Stomach (tissue), 19 donors: ENCODE measurements at places on chromosomes 5 and 9. TPM values are rescaled to one million over a fixed set of nuclear protein-coding genes. Genes with fewer than 3 reads are reported as not detected.

- no peaks in the 10 kb centered on the region for H3K36me3 ChIP-seq
- H3K27ac ChIP-seq = no peak overlapping the region
- DNase-seq = no peak
- H3K4me1 ChIP-seq = peaks cover 4% of the 10 kb centered on the region
- no peaks in the 10 kb centered on the region for H3K27me3 ChIP-seq
Observed at GRCh38 chr5:6194906-6195612, 183.3 kb downstream of the MED10 start.

Gene CDHR2
- 13.4 TPM for total RNA-seq

- H3K4me1 ChIP-seq = peaks cover 21% of the 10 kb centered on the region
- DNase-seq = no peak
- H3K27me3 ChIP-seq = no peaks in the 10 kb centered on the region
- peaks cover 74% of the 10 kb centered on the region for H3K36me3 ChIP-seq
- H3K27ac ChIP-seq = no peak overlapping the region
Observed at GRCh38 chr9:99143655-99144054, 38.7 kb downstream of the TGFBR1 start.

DNA sequence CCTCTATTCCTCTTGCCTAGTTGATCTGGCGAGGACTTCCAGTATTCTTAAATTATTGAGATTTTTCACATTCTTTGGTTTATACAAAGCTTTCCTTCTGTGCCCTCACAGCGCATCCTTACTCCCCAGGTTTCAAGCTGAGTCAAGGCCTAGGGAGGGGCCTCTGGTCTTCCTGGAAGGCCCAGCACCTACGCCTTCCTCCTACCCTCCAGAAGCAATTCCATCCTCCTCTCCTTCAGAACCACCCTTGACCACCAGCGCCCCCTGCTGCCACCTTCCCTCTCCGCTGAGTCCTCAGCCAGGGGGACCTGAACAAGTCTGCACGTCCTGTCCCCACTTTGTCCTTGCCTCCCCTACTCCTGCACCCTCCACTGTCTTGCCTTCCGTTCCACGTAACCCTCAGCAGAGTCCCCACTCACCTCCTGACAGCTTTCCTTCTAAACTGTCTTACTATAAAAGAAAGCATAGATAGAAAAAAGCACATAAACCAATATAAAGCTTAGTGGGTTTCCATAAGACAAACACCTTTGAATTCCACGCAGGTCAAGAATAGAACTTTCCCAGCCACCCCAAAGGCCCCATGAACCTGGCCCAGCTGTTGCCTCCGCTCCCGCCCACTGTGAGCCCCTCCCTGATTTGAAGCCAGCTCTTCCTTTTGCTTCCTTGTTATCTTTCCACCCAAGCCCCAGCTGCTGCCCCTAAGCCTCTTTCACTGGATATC lies 63.0 kb upstream of the CTSL start:
- no peaks in the 10 kb centered on the region for H3K4me1 ChIP-seq

Gene FOXE1
- total RNA-seq = not detected

Gene PKD2L2
- not detected for total RNA-seq

DNA sequence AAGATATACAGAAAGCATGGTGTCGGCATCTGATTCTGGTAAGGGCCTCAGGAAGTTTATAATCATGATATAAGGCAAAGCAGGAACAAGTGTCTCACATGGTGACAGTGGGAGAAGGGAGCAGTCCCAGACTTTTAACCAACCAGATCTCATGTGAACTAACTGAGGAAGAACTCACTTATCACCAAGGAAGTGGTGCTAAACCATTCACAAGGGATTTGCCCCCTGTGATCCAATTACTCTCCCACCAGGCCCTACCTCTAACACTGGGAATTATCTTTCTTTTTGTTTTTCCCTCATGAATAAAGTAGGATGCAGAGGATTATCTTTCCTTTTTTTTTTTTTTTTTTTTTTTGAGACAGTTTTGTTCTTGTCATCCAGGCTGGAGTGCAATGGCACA lies 123.4 kb upstream of the LRRTM2 start:
- no peak overlapping the region for H3K4me3 ChIP-seq
- H3K4me1 ChIP-seq = no peaks in the 10 kb centered on the region
- peaks cover 14% of the 10 kb centered on the region for H3K36me3 ChIP-seq
- no peak overlapping the region for H3K27ac ChIP-seq

DNA sequence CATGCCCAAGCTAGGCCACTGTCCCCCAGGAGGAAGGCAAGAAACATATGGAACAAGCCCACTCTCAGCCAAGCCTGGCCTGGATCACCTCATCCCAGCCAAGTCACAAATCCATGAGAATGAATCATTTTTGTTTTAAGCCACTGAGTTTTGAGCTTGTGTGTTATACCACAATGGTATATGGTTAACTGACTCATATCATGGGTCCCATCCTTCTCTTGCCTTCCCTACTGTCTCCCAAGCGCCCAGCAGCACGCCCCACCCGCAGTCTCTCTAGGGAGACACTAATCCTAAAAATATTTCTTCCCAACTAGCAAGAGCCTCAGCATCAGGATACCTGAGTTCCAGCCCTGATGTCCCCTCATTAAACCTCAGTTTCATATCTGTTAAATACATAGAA lies 248.1 kb downstream of the CDK5RAP2 start:
- DNase-seq = no peak
- no peaks in the 10 kb centered on the region for H3K27me3 ChIP-seq
- H3K36me3 ChIP-seq = no peaks in the 10 kb centered on the region
- no peak overlapping the region for H3K27ac ChIP-seq
- no peak overlapping the region for H3K4me3 ChIP-seq

GRCh38 chr5:173035904-173036707 lies 20.0 kb upstream of the CREBRF start:
- peaks cover 20% of the 10 kb centered on the region for H3K36me3 ChIP-seq
- peaks cover 17% of the 10 kb centered on the region for H3K4me1 ChIP-seq
- H3K27me3 ChIP-seq = no peaks in the 10 kb centered on the region
- DNase-seq = no peak
- H3K27ac ChIP-seq = peak overlapping the region; percentile 78

DNA sequence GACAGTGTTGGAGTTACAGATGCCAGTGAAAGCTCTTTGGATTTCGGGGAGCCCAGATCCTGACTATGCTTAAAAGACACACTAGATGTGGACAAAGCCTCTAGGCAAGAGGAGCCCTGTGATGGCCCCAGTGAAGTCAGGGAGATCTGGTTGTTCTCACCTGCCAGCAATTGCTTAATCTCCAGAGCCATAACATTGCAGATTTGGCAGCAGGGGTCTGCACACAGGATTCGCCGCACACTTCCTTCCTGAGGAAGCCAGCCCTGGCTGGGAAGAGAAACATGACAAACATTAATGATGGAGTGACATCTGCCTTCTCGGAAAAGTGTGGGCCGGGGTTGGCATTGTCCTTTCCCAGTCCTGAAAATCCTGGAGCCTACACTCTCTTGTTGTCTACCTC lies 65.2 kb upstream of the PHF24 start:
- no peak overlapping the region for H3K4me3 ChIP-seq
- H3K27ac ChIP-seq = no peak overlapping the region
- H3K36me3 ChIP-seq = no peaks in the 10 kb centered on the region

- DNase-seq = no peak
- no peak within 1 kb of the TSS for H3K27ac ChIP-seq
- peak within 1 kb of the TSS; percentile 44 for H3K4me3 ChIP-seq
- no peaks in the 10 kb centered on the region for H3K36me3 ChIP-seq
- peaks cover 22% of the 10 kb centered on the region for H3K4me1 ChIP-seq
Observed at GRCh38 chr9:35618325-35618727, at the start of gene CD72. Gene CD72 (minus strand): TSS chr9:35618413. CDS start chr9:35618303, 110 bp downstream.

DNA sequence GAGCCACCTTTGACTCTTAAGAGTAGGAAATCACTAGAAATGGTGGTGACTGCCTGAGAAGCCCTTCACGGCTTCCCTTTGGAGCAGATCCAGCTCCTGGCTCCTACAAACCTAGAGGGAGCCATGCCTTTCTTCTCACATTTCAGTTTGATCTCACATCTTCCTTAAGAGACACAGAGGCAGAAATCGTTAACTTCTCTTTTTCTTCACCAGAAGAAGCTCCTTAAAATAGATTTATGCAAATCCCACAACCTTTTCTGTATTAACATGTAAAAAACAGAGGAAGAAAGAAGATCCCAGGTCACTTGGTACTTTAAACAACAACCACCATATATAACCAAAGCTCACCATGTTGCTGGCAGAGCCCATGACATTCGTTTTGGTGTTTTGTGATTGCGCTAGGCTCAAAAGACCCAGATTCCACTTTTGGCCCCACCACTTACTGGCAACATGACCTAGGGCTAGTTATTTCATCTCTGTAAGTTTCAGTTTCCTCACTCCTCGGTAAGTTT lies 29.6 kb downstream of the PAX5 start:
- no peaks in the 10 kb centered on the region for H3K36me3 ChIP-seq
- H3K4me1 ChIP-seq = peaks cover 8% of the 10 kb centered on the region
- H3K4me3 ChIP-seq = no peak overlapping the region

DNA sequence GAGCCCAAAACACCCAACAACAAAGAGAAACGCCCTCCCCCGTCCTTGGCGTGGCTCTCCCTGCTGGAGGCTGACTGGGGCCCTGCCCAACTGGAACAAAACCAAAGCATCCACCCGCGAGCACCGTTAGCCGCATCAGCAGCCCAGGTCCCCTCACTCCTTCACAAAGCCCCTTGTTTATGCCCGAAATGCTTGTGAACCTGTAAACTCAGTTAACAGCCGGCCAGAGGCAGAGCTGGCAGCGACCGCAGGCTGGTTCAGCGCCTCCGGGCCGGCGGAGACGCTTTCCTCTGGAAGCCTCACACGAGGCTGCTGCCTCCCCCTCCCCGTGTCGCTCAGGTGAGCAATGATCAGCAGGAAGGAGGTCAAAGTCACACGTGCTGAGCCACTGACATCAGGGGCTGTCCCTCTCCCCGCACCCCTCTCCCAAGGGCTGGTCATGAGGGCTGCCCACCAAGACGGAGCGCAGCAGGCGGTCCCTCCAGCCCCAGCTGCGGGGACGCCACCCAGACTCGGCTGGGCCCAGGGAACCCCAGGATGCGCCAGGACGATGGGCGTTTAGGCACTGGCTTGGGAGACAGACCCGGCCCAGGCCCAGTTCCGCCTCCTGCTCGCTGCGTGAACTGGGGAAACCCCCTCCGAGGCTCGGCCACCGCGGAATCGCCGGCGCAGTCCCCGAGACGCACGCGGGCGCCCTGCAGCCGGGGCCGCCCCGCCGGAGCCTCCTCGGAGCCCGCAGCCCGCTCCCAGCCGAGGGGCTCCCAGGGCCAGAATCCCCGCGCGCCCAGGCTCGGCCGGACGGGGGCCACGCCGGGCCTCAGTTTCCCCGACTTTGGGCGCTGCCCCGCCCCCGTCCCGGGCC lies 563 bp downstream of the SNAPC4 start:
- H3K4me1 ChIP-seq = peaks cover 12% of the 10 kb centered on the region
- H3K4me3 ChIP-seq = peak overlapping the region; percentile 71
- no peaks in the 10 kb centered on the region for H3K27me3 ChIP-seq
- no peak overlapping the region for H3K27ac ChIP-seq
- peak; percentile 46 for DNase-seq
- peaks cover 73% of the 10 kb centered on the region for H3K36me3 ChIP-seq

DNA sequence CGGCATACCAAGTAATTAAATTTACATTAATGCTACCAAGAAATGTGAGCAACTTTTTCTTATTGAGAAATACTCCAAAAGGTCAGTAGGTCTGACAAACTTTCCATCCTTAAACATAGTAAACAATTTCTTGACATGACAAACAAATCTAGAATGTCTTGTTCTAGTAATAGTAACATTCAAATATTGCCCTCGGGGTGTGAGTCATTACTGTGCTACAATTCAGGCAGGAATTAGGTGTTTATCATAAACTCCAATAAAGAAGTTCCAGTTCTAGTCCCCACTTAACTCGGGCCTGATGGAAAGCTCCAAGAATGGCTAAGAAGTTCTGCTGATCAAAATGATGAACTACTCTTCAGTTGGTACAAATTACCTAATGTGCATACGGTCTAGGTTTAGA lies 235.6 kb upstream of the TUSC1 start:
- H3K36me3 ChIP-seq = no peaks in the 10 kb centered on the region
- no peak overlapping the region for H3K27ac ChIP-seq
- no peak overlapping the region for H3K4me3 ChIP-seq
- no peak for DNase-seq

- no peak overlapping the region for H3K27ac ChIP-seq
- H3K4me3 ChIP-seq = no peak overlapping the region
- H3K36me3 ChIP-seq = no peaks in the 10 kb centered on the region
Observed at GRCh38 chr9:4760122-4760521, 19.1 kb upstream of the AK3 start.

Gene C9orf78
- 18.7 TPM for total RNA-seq

Gene PCDHGC5
- 2.0 TPM for total RNA-seq

DNA sequence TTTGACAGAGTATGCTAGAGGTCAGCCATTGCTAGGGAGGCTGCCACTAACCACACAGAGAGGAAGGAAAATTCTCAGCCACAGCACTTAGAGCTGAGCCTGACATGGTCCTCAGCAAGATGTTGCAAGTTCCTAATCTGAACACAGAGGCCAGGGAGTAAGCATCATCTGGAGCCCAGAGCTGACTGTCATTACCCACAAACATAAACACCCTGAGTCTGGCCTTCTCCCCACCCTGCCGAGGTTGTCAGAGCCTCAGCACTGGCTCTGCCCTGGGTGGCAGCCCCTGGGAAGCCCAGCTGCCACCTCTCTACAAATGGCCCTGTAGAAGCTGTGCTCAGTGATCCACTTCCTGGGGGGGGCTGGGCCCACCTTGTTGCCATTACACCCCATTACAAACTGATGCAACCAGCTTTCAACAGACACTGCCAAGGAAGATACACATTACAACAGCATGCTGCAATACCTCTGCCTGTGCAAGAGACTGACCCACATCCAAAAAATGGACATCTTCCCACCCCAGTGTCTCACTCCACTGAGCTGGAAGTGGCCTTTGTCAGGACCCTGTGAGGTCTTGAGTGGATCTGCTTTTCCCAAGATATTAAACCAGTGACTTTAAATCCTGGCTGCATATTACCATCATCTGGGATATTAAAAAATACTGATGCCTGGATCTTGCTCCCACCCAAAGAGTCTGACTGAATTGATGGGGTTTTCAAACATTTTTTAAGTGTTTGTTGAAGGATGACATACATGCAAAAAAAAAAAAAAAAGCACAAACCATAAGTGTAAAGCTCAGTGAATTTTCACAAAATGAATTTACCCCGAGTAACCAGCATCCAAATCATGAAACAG lies 33.0 kb downstream of the IRF1 start:
- peaks cover 7% of the 10 kb centered on the region for H3K36me3 ChIP-seq
- peak overlapping the region; percentile 78 for H3K27ac ChIP-seq
- no peak overlapping the region for H3K4me3 ChIP-seq
- DNase-seq = no peak

DNA sequence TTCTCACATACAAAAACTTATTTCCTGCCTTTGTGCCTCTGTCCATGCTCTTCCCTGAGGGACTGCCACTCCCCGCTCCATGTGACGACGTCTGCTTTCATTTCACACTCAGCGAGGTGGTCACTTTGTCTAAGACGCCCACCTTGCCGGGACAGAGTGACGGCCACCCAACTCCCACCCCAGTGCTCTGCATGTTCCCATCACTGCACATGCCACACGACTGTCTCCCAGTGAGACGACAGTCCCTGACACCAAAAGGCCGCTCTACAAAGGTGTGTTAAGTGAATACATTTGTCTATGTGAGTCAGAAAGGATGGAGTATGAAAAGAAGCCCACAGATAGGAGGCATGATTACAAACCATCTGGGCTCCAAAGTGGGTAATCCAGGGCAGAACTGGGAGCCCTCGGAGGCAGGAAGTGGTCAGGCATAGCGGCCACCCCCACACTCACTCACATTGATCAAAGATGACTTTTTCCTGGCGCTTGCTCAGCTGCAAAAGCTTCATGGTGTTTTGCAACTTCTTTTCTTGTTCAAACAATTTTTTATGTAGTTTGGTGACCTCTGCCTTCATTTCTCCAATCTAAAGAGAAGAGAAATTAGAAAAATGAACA lies 185.8 kb downstream of the CDK5RAP2 start:
- H3K4me3 ChIP-seq = no peak overlapping the region
- DNase-seq = peak; percentile 34
- H3K27me3 ChIP-seq = no peaks in the 10 kb centered on the region
- no peak overlapping the region for H3K27ac ChIP-seq
- H3K36me3 ChIP-seq = peaks cover 69% of the 10 kb centered on the region
- no peaks in the 10 kb centered on the region for H3K4me1 ChIP-seq
